Stimulated activated CD8-positive, alpha-beta memory T cell treated with anti-CD3 and anti-CD28 coated beads, Interleukin-7, amount 100 ng/mL, for 4 hours (primary cell): ENCODE measurements at places on chromosomes 3 and 15.

GRCh38 chr3:168624892-168625448, 529.2 kb upstream of the GOLIM4 start:
- no peak for DNase-seq

DNA sequence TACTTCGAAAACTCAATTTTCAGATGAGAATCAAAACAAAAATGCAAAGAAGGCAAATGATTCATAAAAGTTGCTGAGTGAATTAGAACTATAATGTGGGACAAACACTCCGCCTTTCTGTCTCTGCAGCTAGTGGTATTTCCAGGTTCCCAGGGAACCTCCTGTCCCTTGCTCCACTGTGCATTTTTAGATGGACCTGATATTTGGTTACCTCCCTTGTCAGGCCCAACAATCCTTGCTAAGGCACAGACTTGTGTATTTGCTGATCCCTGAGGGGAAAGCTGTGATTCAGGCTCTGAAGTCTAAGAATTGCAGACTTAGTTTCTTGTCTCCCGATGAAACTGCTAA, 162.7 kb downstream of the LPP start:
- DNase-seq = no peak

GRCh38 chr3:122305818-122306621, 19.0 kb upstream of the CSTA start:
- DNase-seq = no peak

- no peak for DNase-seq
Observed at GRCh38 chr3:79344876-79345871, 422.6 kb downstream of the ROBO1 start.

DNA sequence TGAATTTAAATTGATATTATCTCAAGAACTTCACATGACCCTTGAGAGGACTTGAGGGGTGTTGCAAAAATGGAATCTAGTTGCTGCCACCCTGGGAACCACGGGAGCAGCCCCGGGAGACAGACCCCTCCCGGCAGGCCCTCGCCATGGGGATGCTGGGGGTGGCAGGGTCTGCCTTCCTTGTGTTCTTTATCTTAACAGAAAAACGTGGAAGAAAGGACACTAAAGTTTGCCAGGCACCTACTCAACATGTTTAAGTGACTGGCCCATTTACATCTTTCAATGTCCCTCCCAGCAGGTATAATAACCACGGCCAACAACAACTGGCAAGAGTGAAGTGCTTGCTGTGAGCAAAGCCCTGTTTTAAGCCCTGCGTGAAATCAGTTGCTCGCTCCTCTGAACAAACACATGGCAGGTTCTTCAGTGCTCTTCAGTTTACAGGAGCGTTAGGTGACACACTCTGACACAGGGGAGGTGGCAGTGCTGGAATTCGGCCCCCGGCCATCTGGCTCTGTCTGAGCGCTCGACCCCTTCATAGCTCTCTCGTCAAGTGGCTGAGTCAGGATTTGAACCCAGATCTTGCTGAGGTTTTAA, 112.5 kb downstream of the ASB7 start:
- no peak for DNase-seq

DNA sequence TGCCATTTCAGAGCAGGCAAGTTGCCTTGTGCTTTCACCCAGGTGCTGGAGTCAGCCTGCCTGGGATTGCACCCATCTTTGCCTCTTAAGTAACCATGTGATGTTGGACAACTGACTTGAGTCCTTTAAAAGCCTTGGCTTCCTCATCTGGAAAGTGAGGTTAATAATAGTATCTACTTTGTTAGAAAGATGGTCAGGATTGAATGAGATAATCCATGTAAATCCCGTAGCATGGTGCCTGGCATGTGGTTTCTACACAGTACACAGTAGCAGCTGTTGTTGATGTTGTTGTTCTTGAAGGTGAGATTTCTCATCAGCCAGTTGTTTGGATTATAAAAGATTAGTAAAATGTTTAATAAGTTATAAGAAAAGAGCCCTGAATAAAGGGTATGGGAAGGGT, 48.8 kb downstream of the PSMD6 start:
- no peak for DNase-seq

GRCh38 chr3:153614140-153614539, 452.1 kb downstream of the RAP2B start:
- no peak for DNase-seq

DNA sequence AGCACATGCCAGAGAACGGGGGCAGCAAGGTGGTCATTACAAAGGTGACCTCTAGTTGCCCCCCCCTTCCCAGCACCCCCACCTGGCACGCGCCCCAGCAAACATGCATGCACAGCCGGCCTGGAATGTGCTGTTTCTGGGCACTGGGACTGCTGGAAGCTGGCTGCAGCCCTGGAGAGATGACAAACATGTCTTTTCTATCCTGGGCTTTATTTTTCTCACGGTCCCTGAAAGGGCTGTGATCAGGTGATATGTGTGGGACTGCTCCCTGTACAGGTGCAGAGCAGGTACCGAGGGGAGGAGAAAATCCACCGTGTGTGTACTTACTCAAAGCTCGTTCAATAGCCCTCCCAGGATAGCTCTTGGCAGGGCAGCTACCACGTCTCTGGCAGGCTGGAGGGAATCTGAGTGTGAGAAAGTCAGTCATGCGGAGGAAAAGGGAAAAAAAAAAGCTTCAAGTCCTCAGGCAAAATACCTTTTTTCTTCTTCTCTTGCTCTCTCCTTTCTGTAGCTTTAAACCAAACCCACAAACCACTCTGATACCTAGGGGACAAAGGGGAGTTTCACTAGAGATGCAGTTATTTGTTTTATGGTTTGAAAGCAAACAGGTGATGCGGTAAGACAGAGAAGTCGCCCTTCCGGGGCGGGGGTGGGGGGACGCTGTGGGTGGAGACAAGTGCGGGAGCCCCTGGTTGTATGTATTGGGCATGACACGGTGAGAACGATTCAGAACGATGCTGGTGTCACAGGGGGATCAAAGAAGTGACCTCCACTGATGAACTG, 5.0 kb upstream of the HES1 start:
- DNase-seq = no peak

GRCh38 chr15:57495554-57496165, 96.0 kb upstream of the MYZAP start:
- DNase-seq = no peak

DNA sequence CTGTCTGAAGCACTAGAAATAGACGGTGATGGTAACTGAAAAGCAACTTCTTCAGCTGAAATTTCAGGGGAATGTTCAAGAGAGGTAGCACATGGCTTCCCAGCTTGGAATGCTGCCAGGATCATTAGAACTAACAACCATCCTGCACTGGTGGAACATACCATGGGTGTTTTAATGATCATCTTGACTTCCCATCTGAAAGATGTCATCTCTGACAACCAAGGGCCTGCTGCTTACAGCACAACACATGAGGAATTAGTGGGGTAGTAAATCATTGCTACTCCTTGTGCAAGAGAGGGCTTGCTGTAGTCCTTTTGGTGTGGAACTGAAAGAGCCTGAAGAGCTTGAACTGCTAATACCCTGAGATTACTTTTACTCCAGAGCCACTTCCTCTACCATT, 853.7 kb downstream of the MCTP2 start:
- DNase-seq = no peak

DNA sequence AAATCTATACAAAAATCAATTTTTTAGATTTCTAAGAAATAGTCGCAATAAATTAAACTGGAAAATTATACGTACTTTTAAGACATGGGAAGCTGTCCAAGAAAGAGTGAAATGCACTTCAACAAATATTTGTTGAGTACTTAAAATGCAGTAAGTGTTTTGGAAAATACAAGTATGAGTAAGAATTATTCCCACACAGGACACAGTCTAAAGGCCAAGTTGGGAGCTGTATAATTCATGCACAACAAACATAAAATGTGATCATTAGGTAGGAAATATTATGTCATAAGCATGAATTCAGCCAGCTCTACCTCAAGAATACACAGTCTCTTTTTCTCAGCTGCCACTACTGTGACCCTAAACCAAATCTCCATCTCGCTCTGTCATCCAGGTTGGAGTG, 267.6 kb downstream of the CNTN3 start:
- DNase-seq = no peak

DNA sequence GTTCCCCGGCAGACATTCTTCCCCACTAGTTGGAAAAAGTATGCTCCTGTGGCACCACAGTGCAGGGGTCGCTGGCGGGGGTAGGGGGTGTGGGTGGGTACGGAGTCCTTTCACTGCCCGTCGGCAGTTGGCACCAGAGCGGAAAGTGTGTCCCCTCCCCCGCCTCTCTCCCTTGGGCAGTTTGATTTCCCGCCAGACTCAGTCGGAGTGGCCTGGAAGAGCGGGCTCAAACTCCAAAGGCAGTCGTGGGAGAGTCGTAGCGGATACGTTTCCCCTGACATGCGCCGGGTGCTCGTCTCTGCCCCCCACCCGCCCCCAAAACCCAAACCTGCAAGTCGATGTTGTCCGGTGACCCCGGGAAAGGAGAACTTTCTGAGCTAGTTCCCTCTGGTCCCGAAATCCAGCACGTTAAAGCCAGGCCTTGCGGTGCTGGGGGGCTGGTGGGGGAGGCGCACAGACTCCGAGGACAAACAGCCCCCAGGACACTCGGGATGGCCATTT, 4.4 kb upstream of the FOXB1 start:
- DNase-seq = no peak

- no peak for DNase-seq
Observed at GRCh38 chr15:63112871-63113270, 8.8 kb upstream of the LACTB start.

DNA sequence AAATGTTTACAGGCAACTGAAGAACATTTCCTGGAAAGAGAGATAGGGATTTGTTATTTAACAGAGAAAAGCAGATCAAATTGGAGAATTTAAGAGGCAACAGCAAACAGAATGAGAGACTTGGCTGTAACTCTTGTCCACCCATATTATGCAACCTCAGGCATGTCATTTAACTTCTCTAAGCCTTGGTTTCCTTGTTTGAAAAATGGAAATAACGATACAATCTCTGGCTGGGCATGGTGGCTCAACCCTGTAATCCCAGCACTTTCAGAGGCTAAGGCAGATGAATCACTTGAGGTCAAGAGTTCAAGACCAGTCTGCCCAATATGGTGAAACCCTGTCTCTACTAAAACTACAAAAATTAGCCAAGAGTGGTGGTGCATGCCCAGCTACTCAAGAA, 23.7 kb downstream of the ARRDC4 start:
- no peak for DNase-seq

DNA sequence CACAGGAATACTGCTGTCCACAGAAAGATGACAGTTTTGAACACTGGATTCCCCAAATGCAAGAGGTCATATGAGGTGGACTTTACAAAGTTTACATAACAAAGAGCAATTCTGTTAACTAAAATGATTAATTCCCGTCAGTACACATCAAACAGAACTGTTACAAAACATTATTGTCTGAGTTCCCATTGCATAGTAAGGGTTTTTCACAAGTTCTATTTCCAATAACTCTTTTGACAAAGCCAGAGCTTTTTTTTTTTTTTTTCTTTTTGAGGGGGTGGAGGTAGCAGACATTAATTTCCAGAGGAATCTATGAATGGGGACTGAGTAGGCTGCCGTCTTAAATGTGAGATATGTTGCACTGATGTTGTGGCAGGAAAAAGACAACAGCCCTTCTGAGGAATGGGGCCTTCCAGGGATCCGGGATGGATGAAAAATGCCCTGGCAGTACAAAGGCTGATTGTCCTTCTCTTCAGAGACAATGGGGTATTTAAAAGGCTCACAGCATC, 178.1 kb upstream of the KBTBD8 start:
- no peak for DNase-seq

- no peak for DNase-seq
Observed at GRCh38 chr3:107387555-107387954, 10.3 kb downstream of the CCDC54 start.

- DNase-seq = peak; percentile 66
Observed at GRCh38 chr3:56783644-56784447, 17.9 kb downstream of the ARHGEF3 start.

DNA sequence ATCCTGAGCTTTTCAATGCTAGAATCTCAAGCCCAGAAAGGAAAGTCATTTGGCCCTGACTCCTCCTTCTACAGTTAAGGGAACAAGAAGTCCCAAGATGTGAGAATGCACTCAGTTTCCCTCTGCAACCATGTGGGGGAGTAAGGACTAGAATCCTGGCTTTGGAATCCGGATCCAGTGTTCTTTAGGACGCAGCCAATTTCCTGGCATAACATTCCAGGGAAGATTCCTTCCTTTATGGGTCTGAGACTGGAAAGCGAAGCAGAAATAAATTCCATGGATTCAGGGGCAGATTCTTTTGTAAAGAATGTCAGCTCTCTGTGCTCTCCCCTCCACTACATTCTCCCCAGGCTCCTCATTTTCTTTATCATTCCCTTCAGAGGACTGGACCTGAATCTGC, 151.8 kb upstream of the SOX14 start:
- no peak for DNase-seq

DNA sequence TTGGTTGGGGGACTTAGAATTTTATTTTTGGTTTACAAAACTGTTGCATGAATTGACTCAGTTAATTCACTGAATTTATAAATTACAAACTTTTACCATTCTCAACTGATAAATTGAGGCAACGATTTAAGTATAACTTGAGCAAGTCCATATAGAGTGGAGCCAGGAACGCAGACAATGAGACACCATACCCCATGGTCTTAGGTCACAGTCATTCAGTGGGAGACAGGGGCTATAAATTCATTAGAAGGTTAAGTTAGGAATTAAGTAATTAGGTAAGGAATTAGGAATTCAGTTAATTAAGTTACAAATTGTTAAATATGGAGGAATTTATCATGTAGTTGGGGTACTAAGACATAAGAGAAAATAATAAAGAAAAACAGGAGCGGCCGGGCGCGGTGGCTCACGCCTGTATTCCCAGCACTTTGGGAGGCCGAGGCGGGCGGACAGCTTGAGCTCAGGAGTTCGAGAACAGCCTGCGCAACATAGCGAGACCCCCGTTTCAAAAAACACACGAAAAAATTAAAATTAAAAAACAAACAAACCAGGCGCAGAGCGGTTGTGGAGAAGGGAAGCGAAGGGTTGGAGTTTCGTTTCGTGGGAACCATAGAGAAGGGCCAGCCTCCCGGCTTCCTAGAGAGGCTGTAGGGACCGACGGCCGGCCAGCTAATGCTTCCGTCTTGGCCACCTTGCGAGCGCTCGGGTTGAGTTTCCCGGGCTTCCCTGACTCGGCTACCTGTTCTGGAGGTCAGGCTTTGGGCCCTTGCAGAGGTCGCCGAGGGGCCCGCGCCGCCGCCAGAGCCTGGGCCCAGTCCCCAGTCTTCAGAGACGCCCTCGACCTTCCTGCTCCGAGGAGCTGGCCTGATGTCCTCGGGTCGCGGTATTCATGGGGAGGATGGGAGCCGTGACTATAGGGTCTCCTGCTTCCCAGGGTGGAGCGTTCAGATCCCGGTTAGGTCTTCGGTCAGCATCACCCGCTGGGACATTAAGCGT, at the start of gene ZNF619:
Gene ZNF619, plus strand, starts transcription at position 645 of the 993 bp plus-strand sequence. CDS start 858 bp downstream, outside the sequence.
- DNase-seq = no peak

DNA sequence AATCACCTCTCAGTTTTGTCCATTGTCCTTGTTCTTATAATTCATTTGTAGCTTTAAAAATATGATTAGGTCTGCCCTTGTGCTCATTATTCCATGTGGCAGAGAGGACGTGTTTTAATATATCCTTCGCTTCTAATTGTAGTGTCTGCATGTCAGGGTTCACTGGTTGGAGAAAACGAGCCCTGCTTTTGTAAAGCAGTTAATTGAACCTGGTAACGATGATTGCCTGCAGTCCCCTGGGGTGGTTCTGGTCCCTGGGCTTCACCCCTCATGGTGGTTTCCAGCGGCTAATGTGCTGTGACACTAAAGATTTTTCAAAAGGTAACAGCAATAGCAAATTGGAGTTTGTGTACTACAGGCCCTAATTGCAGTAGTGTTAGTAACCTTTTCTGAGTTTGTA, 299.6 kb downstream of the CACNA2D3 start:
- no peak for DNase-seq

GRCh38 chr3:192834428-192834827, 83.2 kb downstream of the MB21D2 start:
- DNase-seq = no peak

- no peak for DNase-seq
Observed at GRCh38 chr3:149593418-149594160, 64.2 kb downstream of the WWTR1 start.
